Upper lobe of left lung (tissue), 6 donors: ENCODE measurements at places on chromosomes 5 and 9. TPM values are rescaled to one million over a fixed set of nuclear protein-coding genes. Genes with fewer than 3 reads are reported as not detected.

ZFAND5 gene
- 199 TPM for total RNA-seq

SVEP1 gene
- total RNA-seq, result 43.0 TPM

MTRR gene
- 91.1 TPM for total RNA-seq

SUSD3 gene
- total RNA-seq, result 4.1 TPM

LRRC26 gene
- total RNA-seq, result 1.4 TPM

FGD3 gene
- total RNA-seq, result 28.5 TPM

APBA1 gene
- total RNA-seq, result 3.1 TPM

SOX30 gene
- total RNA-seq, result 0.17 TPM

MARCHF11 gene
- not detected for total RNA-seq

WDR38 gene
- 7.7 TPM for total RNA-seq

TAF1L gene
- not detected for total RNA-seq

INSL4 gene
- total RNA-seq, result not detected

PANK3 gene
- 33.0 TPM for total RNA-seq

DNA sequence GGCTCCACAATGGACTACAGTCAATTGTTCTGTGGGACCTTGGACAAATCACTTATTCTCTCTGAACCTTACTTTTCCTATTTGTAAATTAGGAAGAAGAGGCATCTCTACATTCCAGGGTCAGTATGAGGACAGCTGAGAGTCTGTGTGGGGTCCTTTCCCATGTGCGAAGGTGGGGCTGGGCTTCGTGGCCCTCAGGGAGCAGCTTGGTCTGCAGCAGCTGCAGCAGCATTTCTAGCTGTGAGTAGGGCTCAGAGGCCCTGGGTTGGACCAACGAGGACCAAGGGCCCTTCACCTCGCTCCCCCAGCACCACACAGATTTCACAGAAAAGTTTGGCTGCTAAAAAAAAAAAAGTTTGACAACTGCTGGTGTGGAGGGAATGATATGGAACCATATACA, 9.4 kb upstream of the DDX41 start:
- DNase-seq, result no peak

GRCh38 chr9:130869250-130869649, 27.4 kb downstream of the QRFP start:
- no peak for DNase-seq

- no peak for DNase-seq
These were observed 14.5 kb upstream of the GNAQ start for GRCh38 chr9:78046112-78046511.

- DNase-seq, result no peak
These were observed 315.0 kb downstream of the FER start for GRCh38 chr5:109062664-109063063.

DNA sequence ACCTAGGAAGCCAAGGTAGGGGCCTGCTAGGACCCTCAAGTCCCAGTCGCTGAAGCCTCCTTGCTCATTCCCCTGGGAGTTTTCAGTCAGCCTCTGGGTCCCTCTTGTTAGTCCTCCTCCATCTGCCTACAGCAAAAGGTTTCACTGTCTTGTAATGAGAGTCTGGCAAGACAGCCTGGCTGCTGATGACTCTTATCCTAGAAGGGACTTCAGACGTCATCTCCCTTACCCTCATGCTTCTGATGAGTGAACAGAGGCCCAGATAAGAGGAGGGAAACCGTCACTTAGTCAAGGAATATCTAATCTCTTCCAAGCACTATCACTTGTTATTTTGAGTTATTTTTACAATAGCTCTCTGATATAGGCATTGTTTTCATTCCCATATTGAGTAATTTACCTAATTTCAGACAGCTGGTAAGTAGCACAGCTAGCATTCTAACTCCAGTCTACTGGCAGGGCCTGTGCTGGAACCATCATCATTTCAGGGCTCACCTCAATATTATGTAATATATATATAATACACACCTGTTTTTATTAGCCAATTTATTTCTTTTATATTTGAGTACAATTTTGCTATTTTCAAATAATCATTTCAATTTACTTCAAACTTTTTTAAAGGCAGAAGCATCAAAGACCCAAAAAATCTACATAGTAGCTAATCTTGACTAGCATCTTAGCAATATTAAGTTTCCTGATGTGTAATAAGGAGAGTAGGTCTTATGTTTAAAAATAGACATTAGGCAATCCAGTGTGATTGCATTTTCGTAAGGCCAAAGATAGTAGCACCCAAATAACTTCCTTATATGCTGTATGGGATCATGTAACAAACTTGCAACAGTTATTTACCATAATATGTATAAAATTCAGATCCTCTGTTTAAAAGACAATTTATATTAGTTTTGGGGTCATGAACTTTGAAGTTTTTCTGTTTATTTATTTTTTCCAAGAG, 7.9 kb downstream of the CMYA5 start:
- DNase-seq, result no peak

GRCh38 chr5:74833537-74834266, 32.5 kb downstream of the FAM169A start:
- DNase-seq, result no peak

DNA sequence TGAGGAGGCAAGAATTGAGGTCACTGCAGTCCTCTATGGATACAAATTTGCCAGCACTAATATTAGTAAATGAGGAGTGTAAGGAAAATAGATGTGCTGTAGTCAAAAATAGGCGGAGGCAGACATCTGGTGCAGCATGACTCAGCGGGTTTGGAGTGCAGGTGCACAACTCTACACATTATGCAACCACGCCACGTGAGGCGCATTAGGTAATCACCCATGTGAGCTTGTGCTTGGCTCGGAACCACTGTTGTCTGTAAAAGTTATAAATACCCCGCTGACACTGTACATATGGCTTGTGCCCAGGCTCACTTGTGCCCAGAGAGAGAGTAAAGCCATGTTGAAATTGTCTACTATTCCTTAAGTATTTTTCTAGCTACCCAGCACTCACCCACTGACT, 623.5 kb upstream of the NUDT12 start:
- no peak for DNase-seq

DNA sequence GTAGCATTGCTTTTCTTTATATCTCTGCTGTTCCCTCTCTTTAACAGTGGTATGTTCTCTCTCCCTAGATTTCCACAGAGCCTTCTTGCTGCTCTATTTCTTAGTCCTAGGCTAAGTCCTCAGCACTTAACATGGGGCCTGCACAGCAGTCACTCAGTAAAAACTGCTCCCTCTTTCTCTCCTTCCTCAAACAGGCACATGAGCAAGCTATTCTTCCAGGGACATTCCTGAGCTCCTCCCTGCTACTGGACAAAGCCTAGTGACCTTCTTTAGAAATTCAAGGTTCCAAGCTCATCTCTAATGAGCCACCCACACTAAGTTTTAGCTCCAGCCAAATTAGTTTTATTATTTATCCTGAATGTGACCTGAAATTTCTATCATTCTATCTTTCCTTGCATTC, 39.5 kb downstream of the TRIM32 start:
- no peak for DNase-seq

DNA sequence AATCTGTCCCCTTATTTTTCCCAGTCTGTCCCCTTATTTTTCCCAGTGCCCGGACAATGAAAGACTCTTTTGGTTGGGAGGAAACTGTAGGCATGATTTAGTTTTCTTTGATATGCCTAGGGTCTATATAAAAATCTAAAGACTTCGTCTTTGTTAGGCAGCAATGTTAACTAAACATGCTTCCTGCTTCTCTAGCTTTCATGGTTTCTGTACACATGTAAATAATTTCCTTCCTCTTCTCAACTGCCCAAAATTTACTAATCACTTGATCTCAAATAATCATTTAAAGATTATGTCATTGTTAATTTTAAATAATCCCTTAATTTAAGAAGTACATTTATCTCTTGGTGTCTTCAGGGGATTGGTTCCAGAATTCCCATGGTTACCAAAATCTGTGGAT, 47.8 kb upstream of the RAPGEF6 start:
- DNase-seq, result no peak

GRCh38 chr5:148209151-148209770, 6.4 kb downstream of the SPINK6 start:
- no peak for DNase-seq

- DNase-seq, result no peak
These were observed 191.1 kb downstream of the BNC2 start for GRCh38 chr9:16679327-16679821.

DNA sequence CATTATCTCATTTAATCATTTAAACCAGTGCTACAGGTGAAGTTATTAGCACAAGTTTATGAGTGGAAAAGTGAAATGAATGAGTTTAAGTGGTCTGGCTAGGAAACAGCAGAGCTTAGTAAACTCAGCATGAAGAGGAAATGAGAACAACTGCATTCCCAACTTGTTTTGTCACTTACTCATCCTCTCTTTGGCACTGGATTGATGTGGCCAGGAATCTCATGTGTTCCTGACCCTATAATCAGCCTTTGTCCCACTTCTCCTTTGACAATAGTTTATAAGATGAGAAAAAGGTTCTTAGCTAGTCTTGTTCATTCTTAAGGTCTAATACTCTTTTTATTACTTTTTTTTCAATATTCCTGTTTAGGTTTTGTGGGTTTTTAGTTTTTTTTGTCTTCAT, 559.2 kb upstream of the TLE4 start:
- DNase-seq, result no peak

DNA sequence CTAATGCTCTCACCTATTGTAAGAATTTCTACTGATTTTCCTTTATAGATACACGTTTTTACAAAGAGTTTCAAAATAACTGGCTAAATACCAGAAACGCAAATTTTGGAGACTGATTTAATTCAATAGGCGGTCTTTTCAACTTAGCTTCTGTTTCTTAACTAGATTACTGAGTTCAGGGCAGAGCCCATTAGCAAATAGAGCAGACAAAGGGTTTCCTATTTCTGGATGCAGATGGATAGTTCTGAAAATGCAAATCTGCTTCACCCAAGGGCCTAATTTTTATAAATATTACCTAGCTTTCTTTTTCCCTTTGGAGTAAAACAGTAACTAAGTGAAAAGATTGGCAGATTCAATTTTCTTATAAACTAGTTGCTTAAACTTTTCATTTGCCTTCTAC, 13.6 kb upstream of the KIAA1958 start:
- no peak for DNase-seq

DNA sequence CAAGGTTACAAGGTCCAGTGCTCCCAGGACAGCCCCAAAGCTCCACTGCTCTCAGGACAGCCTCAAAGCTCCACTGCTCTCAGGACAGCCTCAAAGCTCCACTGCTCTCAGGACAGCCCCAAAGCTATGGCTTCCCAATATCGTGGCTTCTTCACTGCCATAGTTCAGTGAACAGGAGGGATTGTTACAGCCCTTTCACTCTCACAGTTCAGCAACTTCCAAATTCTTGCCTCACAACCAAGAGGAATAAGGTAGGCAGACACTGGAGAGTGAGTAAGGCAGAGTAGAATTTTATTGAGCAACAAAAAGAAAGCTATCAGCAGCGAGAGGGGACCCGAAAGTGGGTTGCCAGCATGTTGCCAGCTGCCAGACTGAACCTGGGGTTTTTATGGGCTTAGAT, 277.6 kb downstream of the CDH10 start:
- no peak for DNase-seq

- DNase-seq, result no peak
These were observed 134.9 kb downstream of the MRPS30 start for GRCh38 chr5:44943647-44944046.

GRCh38 chr5:122322801-122323548, 10.9 kb downstream of the SNCAIP start:
- DNase-seq, result no peak

- no peak for DNase-seq
These were observed 3.4 kb upstream of the CXCL14 start for GRCh38 chr5:135582099-135582781.

DNA sequence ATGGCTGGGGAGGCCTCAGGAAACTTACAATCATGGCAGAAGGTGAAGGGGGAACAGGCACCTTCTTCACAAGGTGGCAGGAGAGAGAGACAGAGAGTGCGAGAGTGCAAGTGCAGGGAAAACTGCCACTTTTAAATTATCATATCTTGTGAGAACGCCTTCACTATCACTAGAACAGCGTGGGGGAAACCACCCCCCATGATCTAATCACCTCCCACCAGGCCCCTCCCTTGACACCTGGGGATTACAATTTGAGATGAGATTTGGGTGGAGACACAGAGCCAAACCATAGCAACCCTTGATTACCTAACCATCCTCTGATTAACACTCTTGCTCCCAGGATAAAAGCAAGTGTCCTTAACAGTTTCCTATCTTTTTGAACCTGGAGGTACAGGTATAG, 21.1 kb downstream of the ADAMTS19 start:
- no peak for DNase-seq

DNA sequence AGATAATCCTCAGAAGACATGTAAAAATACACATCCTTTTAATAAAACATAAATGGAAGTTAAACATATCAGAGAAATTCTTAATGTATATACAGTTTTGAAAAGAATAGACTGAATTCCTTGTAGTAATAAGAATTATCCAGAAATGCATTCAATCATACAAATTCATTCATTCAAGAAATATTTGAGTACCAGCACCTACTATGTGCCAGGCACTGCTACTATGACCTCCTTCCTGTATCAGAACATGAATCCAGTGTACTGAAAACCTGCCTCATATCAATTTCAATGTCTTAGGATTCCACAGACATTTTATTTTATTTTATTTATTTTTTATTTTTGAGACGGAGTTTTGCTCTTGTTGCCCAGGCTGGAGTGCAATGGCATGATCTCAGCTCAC, 13.3 kb downstream of the PRKAA1 start:
- DNase-seq, result no peak

DNA sequence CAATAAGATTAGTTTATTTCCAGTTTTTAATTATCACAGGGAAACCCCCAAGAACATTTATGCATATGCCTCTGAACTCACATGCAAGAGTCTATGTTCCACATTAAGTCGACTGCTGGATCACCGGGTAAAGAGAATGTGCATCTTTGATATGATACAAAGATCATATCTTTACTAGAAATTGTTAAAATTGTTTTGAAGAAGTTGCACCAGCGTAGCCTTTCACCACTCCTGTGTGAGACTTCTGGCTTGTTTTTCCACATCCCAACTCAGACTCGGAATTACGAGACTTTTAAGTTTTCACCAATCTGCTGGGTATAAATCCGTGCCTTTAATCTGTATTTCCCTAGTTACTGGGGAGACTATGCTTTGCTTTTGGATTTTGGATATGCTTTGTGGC, 113.2 kb downstream of the CEMIP2 start:
- no peak for DNase-seq

GRCh38 chr9:126708178-126708577, 94.5 kb downstream of the LMX1B start:
- no peak for DNase-seq

DNA sequence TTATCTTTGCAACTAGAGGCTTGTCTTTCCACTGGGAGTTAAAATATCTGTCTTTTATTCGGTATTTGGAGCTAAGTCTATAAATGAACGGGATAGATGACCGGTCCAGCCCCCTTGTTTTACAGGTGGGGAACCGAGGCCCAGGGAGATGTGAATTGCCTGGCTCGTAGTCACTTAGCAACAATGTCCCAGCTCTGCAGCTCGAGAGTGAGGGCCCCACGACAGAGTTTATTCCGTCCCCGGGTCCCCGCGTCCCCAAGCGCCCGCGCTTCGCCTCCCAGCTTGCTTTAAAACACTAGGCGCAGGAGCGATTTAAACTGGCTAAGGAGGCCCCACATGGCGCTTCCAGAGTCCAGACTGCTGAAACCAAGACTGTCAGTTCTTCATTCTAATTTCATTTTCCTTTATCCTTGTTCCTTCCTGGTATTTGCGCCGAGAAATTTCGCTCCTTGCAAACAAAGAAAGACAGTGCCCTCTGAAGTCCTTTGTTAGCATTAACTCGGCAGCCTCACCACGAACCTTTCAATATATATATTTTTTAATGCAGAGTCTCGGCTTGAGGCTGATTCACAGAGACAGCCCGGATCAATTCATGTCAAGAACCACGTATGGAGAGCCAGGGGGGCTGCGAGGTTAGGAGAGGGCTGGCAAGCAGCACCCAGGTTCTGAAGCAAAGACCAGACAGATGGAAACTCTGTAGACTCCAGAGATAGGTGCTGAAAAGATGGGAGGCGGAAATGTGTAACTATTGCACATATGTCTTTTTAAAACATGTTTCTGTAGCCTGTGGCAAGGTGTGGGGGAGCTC, 1.4 kb upstream of the ENC1 start:
- peak; percentile 54 for DNase-seq
